Dermis lymphatic vessel endothelial cell (primary cell): ENCODE measurements at places on chromosomes 13 and 19. TPM values are rescaled to one million over a fixed set of nuclear protein-coding genes. Genes with fewer than 3 reads are reported as not detected.

The WTIP gene
- 31.7 and 41.2 TPM in 2 replicates for total RNA-seq

The BST2 gene
- total RNA-seq = 0.34 and 0.43 TPM in 2 replicates

The ZNF567 gene
- 4.6 and 7.9 TPM in 2 replicates for total RNA-seq

The ZNF571 gene
- 1.8 and 2.9 TPM in 2 replicates for total RNA-seq

The MATK gene
- total RNA-seq = 0.34 and 2.3 TPM in 2 replicates

The KLHL1 gene
- total RNA-seq = not detected in 2 replicates

The SPART gene
- total RNA-seq = 44.6 and 63.7 TPM in 2 replicates

The PTGIR gene
- 0.11 TPM in 1 of 2 replicates, not detected in the other for total RNA-seq

The TBXA2R gene
- total RNA-seq = 1.8 and 2.6 TPM in 2 replicates

The POLR1D gene
- total RNA-seq = 94.4 and 114 TPM in 2 replicates

The PGPEP1 gene
- 19.6 and 21.7 TPM in 2 replicates for total RNA-seq

The UBA52 gene
- total RNA-seq = 811 and 1,032 TPM in 2 replicates

The MAP4K1 gene
- 0.65 TPM in 1 of 2 replicates, not detected in the other for total RNA-seq

The CERS1 gene
- total RNA-seq = 1.8 and 2.2 TPM in 2 replicates

The ARL11 gene
- 0.26 and 0.33 TPM in 2 replicates for total RNA-seq

The TNNT1 gene
- 0.77 and 0.87 TPM in 2 replicates for total RNA-seq

The ODAD3 gene
- under 0.01 and 0.09 TPM in 2 replicates for total RNA-seq

The DAND5 gene
- 0.22 and 0.34 TPM in 2 replicates for total RNA-seq

The FFAR3 gene
- total RNA-seq = not detected in 2 replicates

The SPTBN4 gene
- under 0.01 TPM in 1 of 2 replicates, not detected in the other for total RNA-seq

The PBX4 gene
- total RNA-seq = not detected in 2 replicates

The ZSCAN1 gene
- total RNA-seq = not detected in 2 replicates

The TTC9B gene
- not detected in 2 replicates for total RNA-seq

The ZSWIM9 gene
- 2.3 and 2.9 TPM in 2 replicates for total RNA-seq

The ZNF93 gene
- 3.0 and 3.4 TPM in 2 replicates for total RNA-seq
